ENCODE measurements at places on chromosomes 16 and 17.

DNA sequence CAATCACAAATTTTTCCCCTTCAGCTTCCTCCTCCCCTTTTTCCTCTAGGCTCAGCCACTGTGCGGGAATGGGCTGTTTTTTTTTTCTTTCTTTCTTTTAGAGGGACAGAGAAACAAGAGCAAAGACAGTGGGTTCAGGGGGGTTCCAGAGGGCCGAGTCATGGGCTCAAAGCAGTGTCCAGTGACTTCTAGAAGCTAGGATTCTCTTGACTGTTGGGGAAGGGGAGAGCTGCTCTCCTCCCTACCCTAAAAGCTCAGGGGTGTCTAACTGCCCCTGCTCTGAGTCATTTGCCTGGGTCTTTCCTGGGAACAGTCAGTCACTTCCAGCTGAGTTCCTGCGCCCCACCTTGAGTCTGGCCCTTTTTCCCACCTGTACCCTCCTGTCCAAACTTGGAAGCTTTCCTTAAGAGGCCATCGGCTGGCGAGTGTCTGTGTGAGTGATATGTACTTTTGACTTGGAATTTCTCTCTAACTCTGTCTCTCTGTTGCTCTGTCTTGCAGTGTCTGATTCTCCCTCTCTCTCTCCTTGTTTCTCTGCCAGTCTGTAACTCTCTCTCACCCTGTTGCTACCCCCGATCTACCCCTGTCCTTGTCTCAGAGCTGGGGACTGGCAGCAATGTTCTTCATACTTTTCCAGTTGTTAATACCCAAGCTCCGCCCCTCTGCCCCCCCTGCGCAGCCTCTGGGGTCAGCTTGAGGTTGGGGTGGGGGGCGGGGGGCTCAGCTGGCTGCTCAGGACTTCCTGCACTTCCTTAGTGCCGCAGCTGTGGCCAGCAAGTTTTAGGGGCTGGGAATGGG lies 2.4 kb downstream of the THRA start:
- DNase-seq, result no peak

GRCh38 chr17:18968945-18969887 lies 17.3 kb downstream of the SLC5A10 start:
- no peak for DNase-seq

GRCh38 chr16:23290189-23291062 lies 11.7 kb upstream of the SCNN1B start:
- no peak for DNase-seq

DNA sequence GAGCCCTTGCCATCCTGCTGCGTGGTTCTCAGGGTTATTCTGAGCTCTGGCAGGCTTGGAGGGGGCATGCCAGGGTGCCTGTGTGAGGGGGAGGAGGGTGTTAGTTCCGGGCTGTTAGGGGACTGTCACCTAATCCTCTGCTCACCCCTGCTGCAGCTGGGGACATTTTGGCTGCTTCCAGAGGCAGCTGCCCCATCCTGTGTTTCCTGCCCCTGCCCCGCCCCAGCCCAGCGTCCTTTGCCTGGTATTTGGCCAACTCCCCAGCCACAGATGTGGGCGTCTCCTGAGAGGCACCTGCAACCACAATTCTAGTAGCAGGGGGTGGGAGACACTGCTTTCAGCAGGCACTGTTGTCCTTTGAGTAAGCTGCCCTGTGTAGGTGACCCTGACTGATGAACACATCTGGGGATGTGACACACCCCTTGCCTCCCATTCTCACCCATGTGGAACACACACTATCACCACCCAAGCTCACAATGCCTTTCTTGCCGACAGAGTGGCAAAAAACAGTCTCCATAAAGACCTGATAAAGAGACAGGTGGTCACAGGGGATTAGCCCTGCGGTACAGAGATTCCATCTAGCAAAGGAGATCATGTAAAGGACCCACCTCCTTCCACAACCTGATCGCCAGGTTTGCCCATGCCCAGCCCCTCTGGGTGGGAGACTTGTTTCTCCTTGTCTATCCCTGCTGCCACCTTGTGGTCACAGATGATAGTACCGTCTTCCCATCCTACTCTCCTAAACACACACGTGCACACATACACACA lies at the start of gene CHRNE:
TSS of gene CHRNE (minus strand) at position 48 of the 768 bp plus-strand sequence. CDS start at position 13, 35 bp downstream.
- peak; percentile 81 for DNase-seq

DNA sequence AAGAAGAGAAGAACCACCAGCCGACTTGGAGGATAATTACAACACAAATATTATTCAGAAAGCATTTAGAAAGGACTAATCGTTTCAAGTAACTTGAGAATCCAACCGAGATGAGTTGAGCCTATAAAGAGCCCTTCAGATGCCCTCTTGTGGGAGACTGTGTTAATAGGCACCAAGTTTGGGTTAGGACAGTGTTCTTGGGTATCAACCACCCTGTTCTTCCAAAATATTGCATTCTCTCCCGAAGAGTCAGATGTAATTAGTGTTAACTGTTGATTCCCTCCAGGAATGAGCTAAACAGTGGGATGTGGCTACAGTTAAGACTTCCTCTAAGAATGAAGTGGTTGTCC lies 87.8 kb upstream of the NOL11 start:
- no peak for DNase-seq

- no peak for DNase-seq
These were observed 1.5 kb downstream of the ABCC1 start for GRCh38 chr16:15950869-15951268.

DNA sequence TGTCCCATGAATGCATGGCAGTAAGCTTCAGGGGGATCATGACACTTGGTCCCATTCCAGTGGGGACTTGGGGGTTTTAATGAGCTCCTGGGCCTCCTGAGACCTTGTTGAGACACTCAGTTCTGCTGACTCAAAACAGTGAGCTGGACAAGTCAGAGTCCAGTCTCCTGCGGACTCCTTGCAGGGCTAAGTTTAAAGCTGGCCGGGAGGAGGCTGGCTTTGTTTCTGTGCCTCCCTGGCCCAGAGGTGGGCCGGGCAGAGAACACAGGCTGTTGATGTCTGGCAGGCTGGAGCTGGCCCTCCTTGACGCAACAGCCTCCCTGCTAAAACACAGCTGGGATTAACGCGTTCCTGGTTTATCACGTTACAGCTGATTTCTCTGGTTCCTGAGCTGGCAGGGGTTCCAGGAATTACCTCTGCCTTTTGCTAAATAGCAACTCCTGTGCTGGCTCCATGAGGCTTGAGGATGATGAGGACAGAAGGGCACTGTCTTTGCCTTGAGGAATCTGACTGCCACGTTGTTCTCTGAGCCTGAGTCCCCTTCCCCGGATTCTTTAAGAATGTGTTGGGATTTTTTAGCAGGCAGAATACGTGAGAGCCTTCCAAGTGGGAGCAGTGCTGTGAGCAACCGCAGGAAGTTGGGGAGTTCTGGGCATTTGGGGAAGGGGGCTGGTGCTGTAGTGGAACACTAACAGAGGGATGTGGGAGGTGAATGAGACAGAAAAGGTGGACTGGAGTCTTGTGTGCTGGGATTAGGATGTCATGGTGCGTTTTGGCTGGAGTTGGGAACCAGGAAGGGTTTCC lies 2.0 kb downstream of the GPT2 start:
- DNase-seq, result no peak

GRCh38 chr16:51522902-51523301 lies 371.8 kb upstream of the SALL1 start:
- DNase-seq, result no peak

GRCh38 chr17:3892095-3892998 lies 506 bp downstream of the CAMKK1 start:
- peak; percentile 59 for DNase-seq

DNA sequence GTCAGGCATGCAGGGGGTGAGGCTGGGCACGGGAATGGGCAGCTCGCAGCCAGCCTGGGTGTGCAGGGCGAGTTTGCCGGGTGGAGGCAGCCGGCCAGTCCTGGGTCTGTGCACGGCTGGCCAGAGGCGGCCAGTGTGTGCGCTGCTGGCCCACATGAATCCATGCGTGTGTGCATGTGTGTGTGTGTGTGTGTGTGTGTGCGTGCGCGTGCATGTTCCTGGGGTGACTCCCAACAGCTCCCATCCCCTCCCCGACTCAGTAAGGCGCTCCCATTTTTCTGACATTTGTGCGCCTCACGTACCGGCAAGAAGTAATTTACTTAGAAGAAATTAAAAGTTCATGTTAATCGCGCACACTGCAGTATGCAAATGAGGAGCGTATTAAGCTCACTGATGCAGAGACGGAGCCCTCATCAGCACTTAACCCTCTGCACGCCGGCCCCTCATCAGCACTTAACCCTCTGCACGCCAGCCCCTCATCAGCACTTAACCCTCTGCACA lies 55.4 kb upstream of the ACSF3 start:
- DNase-seq, result no peak

DNA sequence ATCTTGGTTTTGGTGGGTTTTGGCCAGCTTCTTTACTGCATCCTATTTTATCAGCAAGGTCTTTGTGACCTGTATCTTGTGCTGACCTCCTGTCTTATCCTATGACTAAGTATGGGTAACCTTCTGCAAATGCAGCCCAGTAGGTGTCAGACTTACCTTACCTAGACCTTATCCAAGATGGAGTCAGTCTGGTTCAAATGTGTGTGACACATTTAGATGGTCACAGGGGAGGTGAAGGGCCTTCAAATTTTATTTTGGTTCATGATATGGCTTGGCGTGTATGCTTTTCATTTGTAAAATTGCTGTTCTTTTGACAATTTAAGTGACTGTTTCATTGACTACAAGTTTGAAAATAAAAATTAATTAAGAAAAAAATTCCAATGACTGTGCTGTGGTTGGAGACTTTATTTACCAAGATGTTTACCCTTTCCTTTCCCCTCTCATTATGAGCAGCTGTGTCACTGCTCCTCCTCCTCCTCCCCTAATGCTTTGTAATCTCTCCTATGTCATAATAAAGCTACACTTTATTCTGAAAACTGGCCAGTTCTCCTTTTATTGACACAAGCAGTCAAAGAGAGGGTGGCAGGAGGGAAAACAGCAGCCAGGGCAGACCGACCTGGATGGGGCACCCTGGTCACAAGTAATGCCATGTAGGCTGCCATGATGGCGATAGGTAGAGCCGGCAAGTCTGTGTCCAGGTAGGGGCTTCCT lies 49.4 kb downstream of the TNFRSF13B start:
- DNase-seq, result no peak

DNA sequence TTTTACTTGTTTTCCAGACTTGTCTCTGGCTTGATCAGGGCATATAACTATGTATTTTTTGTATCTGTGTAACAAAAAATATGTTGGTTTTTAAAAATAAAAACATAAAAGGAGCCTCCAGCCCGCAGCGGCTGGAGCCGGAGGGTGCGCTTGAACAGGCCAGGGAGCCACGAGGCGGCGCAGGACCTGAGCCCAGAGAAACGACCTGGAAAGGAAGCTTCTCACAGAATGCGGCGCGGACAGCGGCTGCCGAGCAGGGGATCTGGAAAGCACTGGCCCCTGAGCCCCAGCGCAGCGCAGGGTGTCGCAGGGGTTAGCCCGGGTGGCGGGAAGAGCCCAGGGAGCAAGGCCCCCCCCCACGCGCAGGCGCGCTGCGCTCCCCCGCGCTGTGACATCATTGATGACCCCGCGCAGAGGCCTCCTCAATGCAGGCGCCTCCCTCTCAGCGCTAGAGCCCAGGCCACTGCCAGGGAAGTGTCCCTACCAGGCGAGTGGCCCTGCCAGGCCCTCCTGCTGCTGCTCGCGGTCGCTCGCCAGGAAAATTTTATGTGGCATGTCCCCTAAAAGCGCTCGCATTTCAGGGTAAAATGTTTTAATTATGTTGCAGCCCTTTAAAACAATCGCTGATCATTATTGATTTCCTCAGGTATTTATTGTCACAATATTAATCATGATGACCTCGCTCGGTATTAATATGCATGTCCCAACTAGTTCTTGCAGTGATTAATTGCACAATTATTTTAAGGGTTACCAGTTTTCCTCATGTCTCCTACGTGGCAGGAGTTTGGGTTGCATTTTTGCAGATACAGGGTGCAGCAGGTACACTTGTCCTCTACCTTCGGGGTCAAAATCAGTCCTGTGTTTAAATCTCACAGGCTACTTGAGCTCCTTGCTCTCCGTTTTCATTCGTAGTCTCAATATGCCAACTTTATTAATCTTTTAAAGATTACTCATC lies 134.2 kb downstream of the USP22 start:
- DNase-seq, result peak; percentile 81

DNA sequence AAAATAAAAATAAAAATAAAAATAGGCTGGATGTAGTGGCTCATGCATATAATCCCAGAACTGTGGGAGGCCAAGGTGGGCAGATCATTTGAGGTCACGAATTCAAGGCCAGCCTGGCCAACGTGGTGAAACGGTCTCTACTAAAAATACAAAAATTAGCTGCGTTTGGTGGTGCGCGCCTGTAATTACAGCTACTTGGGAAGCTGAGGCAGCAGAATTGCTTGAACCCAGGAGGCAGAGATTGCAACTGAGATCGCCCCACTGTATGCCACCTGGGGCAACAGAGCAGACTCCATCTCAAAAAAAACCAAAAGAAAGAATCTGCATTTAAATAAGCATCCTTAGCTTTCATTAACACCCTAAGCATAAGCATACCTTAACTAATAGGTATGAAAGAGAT lies 33.8 kb downstream of the YWHAE start:
- no peak for DNase-seq

DNA sequence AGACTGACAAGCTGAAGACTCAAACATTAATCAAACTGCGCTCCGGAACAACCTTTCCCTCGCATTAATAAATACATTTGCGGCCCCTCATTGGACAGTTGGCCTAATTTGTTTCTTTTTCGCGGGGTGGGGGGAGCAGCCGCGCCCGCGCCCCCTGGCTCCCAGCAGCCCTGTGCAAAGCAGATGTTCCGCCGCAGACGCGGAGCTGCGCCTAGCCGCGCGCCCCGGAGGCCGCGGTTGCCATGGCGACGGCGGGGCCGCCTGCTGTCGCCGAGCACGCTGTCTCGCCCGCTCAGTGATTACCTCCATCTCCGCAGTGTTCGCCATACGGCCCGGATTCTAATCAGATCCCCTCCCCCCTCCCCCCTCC lies 25.5 kb downstream of the COPZ2 start:
- peak; percentile 66 for DNase-seq

All from activated CD4-positive, alpha-beta T cell treated with anti-CD3 and anti-CD28 coated beads, Interleukin-2, amount 50 U/mL, for 48 hours (primary cell).